Skeletal muscle cell (primary cell): ENCODE measurements at places on chromosomes 4 and X.
A peak's percentile ranks its signal among the peaks of the same experiment; 100 is the strongest.

DNA sequence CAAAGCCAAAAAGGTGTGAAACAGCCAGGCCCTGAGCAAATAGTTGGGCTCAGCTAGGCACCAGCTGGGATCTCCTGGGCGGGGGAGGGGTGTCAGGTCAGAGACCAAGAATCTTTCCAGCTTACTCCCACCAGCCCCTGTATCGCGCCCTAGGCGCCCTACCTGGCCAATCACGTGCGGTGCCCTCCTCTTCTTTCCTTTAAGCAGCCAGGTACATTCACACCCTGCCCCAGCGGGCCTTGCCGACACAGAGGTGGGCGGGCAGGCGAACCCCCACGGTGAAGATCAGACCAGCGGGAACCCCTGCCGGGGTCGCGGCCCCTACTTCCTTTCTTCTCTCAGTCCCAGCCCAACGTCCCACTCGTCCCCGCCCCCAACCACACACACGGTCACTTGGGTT is 9.1 kb downstream of the ARHGAP36 start:
- no peak for DNase-seq

DNA sequence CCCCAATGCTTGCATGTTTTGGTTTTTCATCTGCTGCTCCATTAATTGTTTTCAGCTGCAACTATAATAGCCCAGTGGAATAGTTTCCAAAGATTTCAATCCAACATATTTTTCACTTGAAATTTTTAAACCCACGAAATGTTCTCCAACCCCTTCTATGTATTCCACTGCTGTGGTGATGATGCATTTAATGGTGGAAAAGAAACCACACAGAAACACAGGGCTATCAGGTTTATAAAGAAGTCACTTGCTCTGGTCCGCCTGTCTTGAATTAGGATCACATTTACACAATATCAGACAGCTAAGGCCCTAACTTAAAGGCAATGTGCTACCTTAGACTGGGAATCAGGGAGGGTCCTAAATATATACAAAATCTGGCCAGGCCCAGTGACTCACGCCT is 35.0 kb downstream of the OPHN1 start:
- no peak for DNase-seq

DNA sequence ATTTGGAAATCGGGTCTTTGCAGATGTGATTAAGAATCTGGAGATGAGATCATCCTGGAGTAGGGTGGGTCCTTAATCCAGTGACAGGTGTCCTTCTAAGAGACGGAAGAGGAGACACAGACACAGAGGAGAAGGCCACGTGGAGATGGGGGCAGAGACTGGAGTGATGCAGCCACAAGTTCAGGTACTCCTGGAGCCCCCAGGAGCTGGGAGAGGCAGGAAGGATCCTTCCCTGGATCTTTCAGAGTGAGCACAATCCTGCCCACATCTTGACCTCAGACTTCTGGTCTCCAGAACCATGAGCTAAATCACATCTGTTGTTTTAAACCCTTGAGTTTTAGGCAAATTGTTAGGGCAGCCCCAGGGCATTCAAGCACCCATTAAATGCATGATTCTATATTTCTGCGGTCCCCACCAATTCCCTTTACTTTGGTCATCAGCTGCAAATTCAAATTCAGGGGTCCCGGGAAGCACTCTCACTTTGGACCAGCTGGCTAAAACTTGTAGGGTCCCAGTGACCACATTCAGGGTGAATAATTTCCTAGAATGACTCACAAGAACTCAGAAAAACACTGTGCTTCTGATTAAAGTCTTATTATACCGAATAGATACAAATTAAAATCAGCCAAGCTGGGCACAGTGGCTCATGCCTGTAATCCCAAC is 12.8 kb upstream of the AKAP17A start:
- no peak for DNase-seq

DNA sequence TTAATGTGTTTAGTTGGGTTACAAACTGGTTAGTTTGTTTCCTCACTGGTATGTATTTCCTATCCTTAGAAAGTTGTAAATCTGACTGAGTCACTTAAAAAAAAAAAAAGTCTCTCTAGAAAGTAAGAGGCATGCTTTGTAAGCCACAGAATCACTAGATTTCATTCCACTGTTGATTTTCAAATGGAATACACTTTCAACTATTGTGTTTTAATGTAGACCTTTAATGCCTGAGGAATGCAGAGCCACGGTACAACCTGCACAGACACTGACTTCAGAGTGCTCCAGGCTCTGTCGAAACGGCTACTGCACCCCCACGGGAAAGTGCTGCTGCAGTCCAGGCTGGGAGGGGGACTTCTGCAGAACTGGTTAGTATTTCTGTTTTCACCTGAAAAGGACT is 88.6 kb downstream of the HHIP start:
- DNase-seq, result peak; percentile 25

GRCh38 chrX:150199181-150199580 is 163.9 kb upstream of the MAMLD1 start:
- no peak for DNase-seq

- DNase-seq, result no peak
Measured at GRCh38 chrX:15413101-15413500, 28.9 kb upstream of the VEGFD start.

GRCh38 chr4:81592701-81593100 is 121.0 kb upstream of the RASGEF1B start:
- no peak for DNase-seq

DNA sequence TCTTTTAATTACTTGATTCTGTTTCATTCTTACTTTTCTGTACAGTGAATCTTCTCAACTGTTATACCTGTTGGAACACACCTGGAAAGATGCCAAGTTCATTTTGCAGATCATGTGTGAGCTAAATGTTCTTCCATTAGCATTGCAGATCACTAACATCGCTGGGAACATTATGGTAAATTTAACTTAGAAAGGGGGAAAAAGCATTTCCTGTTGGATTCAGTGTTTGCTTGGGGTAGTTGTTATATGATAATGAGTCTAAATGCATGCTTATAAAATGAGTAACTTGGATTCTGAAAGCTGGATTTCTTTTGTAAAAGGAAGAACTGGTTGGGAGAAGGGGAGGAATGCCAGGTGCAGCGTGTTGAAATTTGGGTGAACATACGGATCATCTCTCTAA is 47.6 kb downstream of the POLA1 start:
- no peak for DNase-seq

DNA sequence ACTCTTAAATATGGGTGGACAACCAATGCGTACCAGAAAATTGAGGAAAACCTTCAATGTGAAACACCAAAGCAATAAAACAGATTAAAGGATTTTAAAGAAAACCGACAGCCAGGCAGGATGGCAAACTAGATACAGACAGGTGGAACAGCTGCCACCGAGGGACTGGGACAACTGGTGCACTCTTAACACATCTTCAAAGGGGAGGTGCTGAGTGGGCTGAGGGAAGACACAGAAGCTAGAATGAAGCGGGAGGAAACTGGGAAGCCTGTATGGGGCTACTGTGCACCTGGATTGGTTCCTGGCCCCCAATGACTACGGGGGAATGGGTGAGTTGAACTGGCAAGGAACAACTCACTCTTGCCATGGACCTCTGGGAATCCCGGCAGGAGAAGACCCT is 20.7 kb downstream of the ZNF280C start:
- no peak for DNase-seq

DNA sequence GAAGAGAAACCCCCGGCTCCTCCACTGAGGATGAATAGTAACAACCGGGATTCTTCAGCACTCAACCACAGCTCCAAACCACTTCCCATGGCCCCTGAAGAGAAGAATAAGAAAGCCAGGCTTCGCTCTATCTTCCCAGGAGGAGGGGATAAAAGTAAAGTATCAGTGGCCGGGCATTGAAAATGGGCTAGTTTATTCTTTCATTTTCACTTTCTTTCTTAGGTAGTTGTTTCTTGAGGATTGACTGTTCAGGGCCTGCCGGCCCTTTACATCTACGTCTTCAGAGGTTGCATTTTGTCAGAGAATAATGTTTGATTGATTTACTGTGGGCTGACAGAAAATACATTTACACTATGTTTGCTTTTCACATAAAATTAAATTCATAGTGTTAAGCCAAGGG is 27.1 kb downstream of the PAK3 start:
- DNase-seq, result no peak

- DNase-seq, result no peak
Measured at GRCh38 chrX:46673620-46674359, 85.1 kb downstream of the SLC9A7 start.

DNA sequence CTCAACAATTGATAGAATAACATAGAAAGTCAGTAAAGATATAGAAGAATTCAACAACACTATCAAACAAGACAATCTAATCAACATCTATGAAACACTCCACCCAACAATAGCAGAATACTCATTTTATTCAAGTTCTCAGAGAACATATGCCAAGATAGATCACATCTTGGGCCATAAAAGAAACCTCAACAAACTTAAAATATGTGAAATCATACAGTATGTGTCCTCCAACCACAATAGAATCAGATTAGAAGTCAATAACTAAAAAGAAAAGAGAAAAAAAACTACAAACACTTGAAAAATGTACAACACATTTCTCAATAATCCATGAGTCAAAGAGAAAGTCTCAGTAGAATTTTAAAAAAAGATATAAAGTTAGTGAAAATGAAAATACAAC is 78.6 kb upstream of the LDB2 start:
- DNase-seq, result no peak

- no peak for DNase-seq
Measured at GRCh38 chr4:128831531-128832242, 22.2 kb downstream of the JADE1 start.

- DNase-seq, result no peak
Measured at GRCh38 chr4:3286335-3287175, 6.3 kb upstream of the RGS12 start.

- DNase-seq, result no peak
Measured at GRCh38 chr4:173647902-173648301, 117.9 kb upstream of the HAND2 start.

DNA sequence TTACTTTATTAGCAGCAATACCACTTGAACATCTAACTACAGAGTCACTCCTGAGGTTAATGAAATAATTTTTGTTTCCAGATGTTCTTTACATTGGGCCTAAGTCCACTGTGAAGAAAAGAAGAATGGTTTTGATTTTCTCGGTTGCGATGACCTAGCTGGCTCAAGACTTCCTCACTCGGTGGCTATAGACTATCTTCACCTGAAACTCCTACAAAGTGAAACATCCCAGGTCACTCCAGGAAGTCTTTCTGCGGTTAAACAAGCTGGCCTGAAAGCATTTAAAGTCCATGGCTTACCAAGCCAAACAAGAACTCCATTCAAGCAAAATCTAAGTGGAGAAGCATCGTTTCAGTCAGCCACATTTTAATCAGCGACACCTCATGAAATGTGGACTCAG is 13.7 kb upstream of the SORBS2 start:
- no peak for DNase-seq

DNA sequence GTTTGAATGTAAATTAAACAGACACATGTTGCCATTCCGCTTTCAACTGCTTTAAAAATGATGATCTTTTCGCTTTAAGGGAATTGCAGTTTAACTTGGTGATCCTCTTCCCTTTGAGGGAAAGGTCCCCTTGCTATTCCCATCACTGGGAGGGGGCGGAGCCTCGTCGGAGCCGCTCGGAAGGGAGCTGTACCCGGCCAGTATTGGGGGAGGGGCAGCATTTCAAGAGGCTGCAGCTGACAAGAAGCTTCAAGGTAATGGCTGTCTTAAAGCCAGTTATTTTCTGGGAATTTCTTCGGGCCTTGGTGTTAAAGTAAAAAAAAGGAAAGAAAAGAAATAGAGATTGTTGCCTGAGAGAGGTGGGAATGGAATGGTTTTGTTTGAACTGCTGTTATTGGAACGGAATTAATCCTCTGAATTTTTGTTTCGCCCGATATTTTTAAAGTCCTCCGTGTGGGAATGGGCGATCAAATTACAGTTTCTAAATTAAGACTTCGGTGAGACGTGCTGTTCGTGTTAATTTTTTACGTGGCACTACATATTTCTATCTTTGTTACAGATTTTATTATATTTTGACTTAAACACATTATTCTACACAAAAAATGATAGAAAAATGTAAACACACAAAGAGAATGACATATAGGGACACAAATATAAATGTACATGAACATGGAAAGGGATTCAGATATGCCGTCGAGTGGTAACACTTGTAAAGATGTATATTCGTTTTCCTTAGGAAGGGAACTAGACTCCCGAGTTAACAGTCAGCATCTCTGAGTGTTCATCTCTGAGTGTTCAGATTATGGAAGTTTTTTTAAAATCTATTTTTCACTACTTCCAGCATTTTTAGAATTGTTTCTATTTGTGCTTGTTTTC is 9.2 kb downstream of the PWWP3B start:
- DNase-seq, result peak; percentile 51

- DNase-seq, result no peak
Measured at GRCh38 chr4:46999566-46999965, 6.2 kb upstream of the GABRA4 start.

GRCh38 chr4:3384771-3385710 is 56.7 kb upstream of the HGFAC start:
- no peak for DNase-seq

- DNase-seq, result peak; percentile 74
Measured at GRCh38 chrX:45769761-45770582, 569.3 kb upstream of the DIPK2B start.

- no peak for DNase-seq
Measured at GRCh38 chr4:55386073-55386472, 9.7 kb upstream of the TMEM165 start.

DNA sequence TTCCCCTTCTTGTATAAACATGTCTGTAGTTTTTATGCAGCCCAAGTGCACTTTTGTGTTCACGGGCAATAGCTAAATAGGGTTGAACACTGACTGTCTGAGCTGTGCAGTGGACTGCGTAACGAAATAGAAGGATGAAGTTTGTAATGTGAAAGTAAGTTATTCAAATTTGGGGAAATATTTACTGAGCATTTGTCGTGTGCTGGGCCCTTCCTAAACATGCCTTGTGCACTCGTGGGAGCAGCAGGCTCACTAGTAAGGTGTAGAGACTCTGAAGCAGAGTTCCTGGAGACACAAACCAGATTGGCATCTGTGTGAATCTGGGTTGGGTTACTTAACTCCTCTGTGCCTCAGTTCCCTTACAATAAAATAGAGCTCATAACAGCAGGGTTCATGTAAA is 51.7 kb upstream of the C1QTNF7 start:
- DNase-seq, result no peak

DNA sequence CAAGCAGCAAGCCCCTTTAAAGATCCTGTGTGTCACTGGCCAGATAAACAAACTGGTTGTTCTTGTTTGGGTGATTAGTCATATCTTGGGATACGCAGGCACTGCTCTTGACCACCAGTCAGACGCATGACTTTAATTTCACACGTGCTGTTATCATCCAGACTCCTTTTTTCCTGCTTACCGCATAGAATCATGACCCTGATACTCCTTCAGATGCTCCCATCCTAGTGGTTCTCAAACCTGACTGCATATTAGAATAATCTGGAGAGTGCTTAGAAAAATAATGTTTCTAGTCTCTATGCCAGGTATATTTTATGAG is 78.8 kb downstream of the CLDN22 start:
- peak; percentile 62 for DNase-seq

DNA sequence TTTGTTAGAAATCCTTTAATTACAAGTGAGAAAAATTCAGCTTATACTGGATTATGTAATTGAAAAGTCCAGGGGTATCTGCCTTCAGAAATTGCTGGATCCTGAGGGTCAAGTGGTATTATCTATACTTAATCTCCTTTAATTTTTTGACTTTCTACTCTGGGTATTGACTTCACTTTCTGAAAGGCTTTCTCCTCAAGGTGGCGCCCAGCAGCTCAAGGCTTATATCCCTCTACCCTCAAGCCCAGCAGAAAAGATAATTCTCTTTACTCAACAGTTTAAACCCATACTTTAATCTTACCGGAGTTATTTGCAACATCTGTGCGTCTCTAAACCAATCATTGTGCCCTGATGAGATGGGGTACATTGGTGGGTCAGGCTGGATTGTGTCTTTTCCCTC is 129.5 kb downstream of the LARP7 start:
- DNase-seq, result peak; percentile 6

GRCh38 chr4:150579551-150580234 is 2.3 kb upstream of the MAB21L2 start:
- no peak for DNase-seq

GRCh38 chrX:31199056-31199839 is 127.4 kb upstream of the FTHL17 start:
- peak; percentile 18 for DNase-seq
